ENCODE measurements at places on chromosomes 2 and 18. TPM values are rescaled to one million over a fixed set of nuclear protein-coding genes. Genes with fewer than 3 reads are reported as not detected.
A peak's percentile ranks its signal among the peaks of the same experiment; 100 is the strongest.

GRCh38 chr2:27890924-27891672 is 569 bp downstream of the BABAM2 start:
- DNase-seq, result peak; percentile 81

RBM45 gene
- total RNA-seq, result 8.5 TPM

PLCL1 gene
- total RNA-seq, result 126 TPM

DNA sequence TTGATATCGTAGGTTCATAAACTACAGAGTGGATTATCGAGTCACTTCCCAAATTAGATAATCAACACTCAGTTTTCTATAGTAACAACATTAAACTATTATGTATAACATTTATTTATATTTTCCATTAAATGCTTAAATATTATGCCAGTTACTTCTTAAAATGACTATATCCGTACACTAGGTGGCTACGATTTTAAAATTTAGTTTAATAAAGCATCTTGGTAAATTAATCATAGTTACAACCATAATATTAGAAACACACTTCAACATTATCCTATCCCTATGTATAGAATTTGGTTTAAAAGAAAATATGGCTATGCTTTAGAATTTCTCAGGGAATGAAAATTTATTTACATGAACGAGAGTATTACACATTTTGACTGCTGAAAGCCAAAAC is 80.3 kb downstream of the SLC25A12 start:
- DNase-seq, result no peak

DNA sequence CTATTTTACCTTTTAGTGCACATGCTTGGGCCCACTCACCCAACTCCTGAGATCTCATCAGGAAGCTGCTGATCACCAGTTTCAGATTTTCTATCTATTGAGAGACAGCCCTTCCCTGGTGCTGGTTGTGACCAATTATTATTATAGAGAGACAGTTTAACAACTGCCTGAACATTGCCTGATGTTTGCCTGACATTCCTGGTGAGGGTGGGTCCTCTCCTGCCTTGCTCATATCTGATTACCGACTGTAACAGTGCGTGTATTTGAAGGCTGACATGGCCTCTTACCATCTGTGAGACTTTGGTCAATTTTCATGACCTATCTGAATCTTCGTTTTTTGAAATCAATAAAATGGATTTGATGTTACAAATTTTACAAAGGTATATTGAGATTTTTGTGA is 39.0 kb downstream of the FAM171B start:
- no peak for DNase-seq

DNA sequence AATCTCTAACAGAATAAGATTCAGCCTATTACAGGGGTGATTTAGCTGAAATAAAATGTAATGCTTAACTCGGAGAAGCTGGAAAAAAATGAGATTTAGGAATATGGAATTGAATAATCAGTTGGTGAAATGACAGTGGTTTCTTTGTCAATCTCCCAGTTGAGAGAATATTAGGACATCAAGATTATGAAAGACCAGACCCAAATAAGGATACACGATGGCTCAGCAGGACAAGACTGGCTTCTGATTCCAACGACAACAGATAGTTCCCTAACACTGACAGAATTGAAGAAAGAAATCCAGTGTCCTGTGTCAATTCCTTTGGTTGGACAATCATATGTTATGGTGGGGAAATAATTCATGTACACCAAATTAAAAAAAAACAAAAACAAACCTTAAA is 55.8 kb downstream of the HRH4 start:
- DNase-seq, result no peak

MPPE1 gene
- 29.6 TPM for total RNA-seq

DNA sequence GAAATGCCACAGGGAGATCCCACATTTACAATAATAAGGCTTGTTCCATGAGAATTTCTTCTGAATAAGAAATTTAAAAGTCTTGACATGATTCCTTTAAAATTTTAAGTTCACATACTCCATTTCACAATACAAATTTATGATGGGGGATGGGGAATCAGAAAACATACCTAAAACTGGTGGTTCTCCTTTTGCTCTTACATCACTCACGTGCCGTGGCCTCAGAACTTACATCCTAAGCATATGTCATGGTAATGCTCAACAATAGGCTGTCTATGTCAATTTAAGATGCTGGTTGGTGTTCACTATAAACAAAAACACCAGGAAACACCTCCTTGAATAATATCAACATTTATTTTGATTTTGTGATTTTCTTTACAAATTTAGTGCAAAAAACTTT is 12.8 kb downstream of the UPP2 start:
- DNase-seq, result no peak

GALNT3 gene
- 1.2 TPM for total RNA-seq

AQP12B gene
- total RNA-seq, result not detected

DNA sequence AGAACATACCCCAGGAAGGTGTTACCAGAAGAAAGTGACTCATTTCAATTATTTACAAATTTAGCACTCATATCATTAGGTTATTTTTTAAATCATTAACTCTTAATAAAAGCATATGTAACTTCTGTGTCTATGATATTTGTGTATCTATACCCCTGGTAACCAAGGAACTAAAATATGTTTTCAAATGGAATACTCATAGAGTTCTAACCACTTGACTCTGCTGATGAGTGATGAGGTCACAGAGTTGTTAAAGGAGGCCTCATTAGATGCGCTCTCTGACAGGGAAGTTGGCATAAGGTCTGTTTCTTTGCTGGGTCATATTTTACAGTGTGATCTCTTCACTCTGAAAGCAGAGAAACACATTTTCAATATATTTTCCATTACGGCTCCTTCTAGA is 73.4 kb downstream of the CCDC150 start:
- DNase-seq, result no peak

DNA sequence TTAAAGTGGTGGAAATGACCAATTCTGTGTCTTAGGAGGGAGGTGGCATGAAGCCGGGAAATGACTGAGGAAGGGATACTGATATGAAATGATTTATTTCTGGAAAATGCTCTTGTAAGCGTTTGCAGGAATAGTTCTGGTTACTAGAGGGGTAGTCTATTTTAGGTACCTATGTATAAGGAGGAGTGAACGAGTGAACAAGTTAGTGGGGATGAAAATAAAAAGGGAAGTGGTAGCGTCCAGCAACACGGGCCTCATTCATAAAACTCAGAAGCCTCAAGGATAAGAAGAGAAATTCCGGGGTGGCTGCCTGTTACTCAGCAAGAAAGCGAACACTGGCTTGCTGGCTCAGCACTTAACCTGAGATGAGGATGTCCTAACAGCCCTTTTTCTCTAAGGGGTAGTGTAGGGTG is 303.3 kb downstream of the NCKAP5 start:
- no peak for DNase-seq

DNA sequence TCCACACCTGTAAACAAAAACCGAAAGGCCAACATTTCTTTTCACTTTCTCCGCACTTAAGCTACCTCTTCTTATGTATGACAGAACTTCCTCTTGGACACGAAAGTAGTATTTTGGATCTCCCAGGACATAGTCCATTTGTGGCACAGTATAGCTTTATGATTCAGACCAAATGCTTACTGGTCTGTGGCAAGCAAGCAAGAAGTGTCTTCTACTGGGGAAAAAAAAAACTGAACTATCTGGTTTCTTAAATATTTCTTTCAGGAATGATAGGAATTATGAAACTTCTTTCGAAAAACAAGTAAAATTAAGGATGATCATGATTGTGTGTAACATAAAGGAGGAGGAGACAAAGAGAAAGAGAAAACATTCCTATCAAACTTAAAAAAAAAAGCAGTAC is 33.6 kb downstream of the SRBD1 start:
- no peak for DNase-seq

- no peak for DNase-seq
Measured at GRCh38 chr2:173395567-173396351, 41.1 kb downstream of the CDCA7 start.

DNA sequence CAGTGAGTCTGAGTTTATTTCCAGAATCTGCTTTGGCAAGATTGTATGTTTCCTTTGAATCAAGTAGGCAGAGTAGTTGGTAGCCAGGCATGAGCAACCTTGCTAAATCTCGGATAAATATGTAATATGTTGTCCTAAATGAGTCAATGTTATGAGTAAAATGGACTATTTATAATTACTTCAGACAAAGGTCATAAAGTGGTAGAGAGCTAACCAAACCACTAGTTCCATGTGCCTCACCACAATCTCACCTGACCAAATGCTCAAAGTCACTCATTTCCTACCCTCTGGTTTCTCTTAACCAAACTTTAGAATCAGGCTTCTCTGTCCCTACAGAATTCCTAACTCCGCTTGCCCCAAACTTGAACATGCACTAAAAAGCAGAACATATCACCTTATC is 261.2 kb upstream of the FSIP2 start:
- no peak for DNase-seq

GRCh38 chr2:16058747-16059358 is 118.5 kb downstream of the MYCN start:
- DNase-seq, result no peak

DNA sequence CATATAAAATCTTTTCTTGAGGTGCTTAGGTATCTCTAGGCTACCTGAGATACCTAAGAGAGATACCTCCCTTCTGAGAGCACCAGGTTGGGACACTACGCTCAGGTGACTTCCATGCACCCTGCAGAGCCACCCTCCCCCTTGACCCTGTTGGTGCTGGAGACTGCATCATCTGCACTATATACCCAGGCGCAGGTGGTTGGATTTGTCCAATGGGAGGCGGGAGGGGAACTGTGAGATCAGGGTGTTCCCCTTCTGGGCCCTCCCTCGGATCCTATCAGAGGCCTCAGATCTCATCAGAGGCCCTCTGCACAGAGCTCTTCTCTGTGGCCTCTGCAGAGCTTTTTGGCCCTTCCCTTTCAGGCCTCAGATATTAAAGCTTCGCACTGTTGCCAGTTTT is 158.4 kb downstream of the SH3RF3 start:
- DNase-seq, result no peak

DNA sequence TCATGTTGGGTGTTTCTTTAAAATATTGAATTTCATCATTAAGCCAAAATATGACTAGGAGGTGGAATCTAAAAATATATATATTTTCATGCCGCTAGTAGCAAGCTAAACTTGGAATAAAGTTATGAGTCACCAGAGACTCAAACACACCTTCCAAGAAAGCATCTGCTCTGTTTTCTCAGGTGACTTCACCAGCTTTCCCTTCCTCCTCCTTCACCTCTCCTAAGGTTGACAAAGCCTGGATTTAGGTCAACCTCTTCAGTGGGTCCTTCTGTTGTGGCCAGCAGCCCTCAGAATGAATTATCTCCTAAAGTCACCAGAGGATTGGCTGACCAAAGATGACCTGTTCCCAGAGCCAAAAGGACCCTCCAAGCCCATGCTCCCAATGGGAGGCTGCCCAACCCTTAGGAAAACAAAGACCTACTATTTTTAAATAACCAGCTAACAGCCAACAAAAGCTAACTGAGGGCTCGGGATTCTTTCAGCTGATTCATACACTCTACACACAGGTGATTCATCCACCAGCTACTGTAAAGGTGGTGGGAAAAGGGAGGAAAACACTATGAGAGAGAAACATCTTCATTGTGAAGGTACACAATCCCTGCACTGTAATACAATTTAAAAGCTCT is 113.9 kb downstream of the MYO5B start:
- no peak for DNase-seq

DNA sequence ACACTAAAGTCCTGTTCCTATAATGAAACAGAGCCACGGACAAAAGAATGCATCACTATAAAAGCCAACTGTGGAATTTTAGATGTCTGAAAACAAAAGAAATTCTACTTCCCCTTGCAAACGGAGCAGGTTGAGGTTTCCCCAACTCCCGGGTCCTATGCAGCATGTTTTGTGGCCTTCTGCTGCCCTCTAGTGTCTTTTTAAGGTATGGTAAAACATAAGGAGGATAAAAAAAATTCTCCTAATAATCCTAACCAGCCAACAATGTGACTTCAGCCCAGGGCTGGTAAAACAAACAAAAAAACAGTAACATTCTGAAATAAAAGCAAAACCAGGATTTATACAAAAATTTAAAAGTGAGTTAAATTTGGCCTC is 539.5 kb downstream of the NRXN1 start:
- DNase-seq, result no peak

GRCh38 chr2:161199912-161200701 is 39.9 kb downstream of the TANK start:
- no peak for DNase-seq

- peak; percentile 36 for DNase-seq
Measured at GRCh38 chr2:64467096-64467843, 13.3 kb downstream of the LGALSL start.

All from heart left ventricle (tissue), 16 donors.